Stimulated activated CD8-positive, alpha-beta memory T cell treated with anti-CD3 and anti-CD28 coated beads, Interleukin-12 subunit alpha, Interleukin-12 subunit beta, amount 100 ng/mL, for 4 hours (primary cell): ENCODE measurements at places on chromosomes 2 and 18.
A peak's percentile ranks its signal among the peaks of the same experiment; 100 is the strongest.

DNA sequence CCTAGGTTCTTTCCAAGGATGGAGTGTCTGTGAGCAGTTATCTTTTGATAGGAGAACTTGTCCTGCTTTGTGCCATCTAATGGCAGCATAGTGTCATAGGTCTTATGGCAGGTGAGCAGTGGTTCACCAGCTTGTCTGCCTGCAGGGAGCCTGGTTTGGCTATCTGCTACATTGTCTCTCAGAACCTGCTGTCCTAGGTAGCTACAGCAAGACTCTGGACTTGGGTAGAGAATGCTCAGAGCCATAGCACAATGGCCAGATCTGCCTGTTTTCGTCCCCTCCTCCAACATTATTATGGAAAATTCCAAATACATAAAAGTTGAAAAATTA lies 28.3 kb downstream of the AGFG1 start:
- no peak for DNase-seq

- DNase-seq: peak; percentile 60
These were observed 96.0 kb upstream of the TTC39C start for GRCh38 chr18:23918395-23919032.

- no peak for DNase-seq
These were observed 12.5 kb downstream of the HDLBP start for GRCh38 chr2:241302759-241303651.

DNA sequence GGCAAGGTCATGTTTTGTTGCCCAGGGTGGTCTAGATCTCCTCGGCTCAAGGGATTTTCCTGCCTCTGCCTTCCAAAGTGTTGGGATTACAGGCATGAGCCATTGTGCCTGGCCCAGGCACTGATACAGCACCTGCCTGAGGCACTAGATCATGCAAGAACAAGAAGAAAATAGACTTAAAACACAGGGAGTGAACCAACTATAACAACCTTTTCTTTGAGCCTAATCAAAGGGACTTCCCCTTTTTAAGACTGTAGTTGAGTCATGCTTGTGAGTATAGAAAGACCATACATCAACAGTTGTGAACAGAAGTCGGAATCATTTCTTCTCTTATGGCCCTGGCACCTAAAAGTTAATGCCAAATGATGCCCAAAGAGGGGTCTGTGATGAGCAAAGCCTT lies 47.9 kb upstream of the MAPRE2 start:
- no peak for DNase-seq

GRCh38 chr2:177972782-177973181 lies 99.8 kb downstream of the PDE11A start:
- no peak for DNase-seq

- DNase-seq: no peak
These were observed 83.9 kb downstream of the CERS6 start for GRCh38 chr2:168539945-168540344.

DNA sequence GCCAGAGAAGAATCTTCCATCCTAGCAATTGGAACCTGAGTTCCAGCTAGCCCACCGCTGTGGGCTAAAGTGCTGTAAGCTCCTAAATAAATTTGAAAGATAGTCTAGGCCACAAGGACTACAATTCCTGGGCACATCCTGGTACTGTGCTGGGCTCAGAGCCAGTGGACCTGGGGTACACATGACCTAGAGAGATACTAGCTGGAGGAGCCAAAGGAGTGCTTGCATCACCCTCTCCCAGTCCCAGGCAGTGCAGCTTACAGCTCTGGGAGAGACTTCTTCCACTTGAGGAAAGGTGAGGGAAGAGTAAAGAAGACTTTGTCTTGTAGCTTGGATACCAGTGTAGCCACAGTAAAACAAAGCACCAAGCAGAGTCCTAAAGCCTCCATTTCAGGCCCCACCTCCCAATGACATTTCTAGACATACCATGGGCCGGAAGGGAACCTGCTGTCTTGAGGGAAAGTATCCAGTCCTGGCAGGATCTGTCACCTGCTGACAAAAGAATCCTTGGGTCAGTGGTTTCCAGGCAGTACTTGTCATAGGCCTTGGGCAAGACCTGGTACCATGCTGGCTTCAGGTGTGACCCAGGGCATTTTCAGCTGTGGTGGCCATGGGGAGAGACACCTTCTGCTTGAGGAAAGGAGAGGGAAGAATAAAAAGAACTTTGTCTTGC lies 89.5 kb downstream of the TMEM185B start:
- DNase-seq: no peak

GRCh38 chr18:10525371-10525691 lies 496 bp upstream of the NAPG start:
- no peak for DNase-seq

DNA sequence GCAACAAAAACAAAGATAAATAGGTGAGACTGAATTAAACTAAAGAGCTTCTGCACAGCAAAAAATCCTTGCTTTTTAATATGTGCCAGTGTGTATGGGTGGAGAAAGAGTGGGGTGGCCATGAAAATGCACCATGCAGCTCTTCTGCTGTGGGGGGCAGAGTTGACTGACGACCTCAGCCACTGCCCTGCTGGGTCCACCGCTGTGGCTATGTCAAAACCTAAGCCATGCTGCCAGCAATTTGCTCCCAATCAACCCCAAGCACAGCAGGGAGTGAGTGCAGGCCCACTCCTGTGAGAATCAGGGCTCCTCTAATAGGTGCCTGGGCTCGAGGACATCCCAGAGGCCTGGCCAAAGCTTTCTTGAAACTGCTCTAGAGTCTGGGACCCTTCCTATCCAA lies 235.6 kb upstream of the RBBP8 start:
- no peak for DNase-seq

DNA sequence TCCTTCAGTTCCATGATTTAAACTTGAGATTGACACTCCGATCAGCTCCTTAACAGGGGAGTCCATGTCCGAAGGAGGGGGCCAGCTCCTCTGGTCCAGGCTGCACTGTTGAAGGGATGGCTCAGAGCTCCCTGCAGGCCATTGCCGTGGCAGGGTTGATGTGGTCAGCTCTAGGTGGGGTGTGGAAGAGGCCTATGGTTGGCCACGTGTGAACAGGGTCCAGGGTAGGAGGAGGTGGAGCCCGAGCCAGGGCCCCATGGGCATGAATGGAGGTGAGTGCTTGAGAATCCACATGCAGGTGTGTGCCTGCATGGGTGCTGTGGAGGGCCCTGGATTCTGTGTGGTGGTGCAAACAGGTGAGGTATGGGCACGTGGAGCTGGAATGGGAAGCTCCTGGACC lies 1.1 kb downstream of the SPEG start:
- no peak for DNase-seq

- DNase-seq: no peak
These were observed 715.9 kb downstream of the NUP35 start for GRCh38 chr2:183840061-183840584.

DNA sequence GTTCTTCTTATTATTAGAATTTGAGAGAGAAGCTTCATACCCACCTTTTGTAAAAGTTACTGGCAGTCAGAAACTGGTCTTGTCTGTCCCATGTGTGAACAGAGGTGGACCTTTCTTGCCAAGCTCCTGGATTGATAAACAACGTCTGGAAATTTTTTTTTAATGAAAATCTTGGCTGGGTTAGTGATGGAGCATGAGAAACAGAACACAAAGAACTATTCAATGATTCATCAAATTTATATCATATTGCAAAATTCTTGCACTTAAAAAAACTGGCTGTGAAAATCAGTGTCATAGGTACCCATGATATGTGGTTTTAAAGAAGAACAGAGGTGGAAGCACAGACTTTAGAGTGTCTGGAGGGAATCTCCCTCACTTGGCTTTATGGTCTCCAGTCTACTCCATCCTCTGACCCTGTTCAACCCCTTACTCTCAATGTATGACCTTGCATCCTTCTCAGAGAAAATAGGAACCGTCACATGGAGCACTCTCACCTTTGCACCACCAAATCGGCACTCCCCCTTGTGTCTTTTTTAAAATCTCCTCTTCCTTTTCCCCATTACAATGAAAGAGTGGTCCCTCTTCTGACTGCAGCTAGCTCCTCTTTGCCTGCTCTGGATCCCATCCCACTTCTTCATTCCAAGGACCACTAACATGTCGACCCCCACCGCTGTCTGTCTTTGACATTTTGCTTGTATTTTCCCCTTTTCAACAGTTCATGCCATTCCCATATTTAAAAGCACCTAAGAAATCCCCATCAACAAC lies 58.2 kb downstream of the COPS8 start:
- DNase-seq: no peak

DNA sequence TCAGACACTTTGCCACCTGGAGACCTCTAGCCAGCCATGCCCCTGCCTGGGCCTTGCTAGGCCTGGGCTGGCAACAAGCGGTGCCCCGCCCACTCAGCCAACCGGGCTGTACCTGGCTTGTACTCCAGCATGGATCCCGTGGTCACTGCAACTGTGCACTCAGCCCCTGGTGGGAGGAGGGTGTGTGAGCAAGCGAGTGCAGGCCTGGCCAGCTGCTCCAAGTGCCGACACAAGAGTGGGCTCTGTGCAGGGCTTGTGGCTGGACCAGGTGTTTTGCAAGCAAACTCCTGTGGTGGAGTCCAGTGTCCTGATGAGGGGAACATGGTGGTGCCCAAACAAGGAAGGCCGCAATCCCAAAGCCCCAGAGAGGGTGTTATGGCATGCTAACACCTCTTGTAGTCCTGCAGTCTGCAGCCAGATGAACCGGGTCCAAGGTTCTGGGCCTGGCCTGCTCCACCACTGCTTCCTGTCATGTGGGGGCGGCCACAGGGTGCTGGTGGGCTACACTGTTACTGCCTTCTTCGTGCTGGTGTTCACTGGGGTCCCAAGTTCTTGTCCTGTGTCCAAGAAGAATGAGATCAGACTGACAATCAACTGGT lies 60.1 kb upstream of the CD28 start:
- DNase-seq: no peak

GRCh38 chr2:8006181-8006580 lies 675.7 kb upstream of the ID2 start:
- no peak for DNase-seq

GRCh38 chr18:21038201-21038600 lies 73.4 kb downstream of the ROCK1 start:
- no peak for DNase-seq

- no peak for DNase-seq
These were observed 46.4 kb upstream of the NPAS2 start for GRCh38 chr2:100773538-100773937.

- no peak for DNase-seq
These were observed 3.4 kb upstream of the GFPT1 start for GRCh38 chr2:69390471-69390870.

- DNase-seq: no peak
These were observed 46.5 kb downstream of the ATIC start for GRCh38 chr2:215358312-215358845.

DNA sequence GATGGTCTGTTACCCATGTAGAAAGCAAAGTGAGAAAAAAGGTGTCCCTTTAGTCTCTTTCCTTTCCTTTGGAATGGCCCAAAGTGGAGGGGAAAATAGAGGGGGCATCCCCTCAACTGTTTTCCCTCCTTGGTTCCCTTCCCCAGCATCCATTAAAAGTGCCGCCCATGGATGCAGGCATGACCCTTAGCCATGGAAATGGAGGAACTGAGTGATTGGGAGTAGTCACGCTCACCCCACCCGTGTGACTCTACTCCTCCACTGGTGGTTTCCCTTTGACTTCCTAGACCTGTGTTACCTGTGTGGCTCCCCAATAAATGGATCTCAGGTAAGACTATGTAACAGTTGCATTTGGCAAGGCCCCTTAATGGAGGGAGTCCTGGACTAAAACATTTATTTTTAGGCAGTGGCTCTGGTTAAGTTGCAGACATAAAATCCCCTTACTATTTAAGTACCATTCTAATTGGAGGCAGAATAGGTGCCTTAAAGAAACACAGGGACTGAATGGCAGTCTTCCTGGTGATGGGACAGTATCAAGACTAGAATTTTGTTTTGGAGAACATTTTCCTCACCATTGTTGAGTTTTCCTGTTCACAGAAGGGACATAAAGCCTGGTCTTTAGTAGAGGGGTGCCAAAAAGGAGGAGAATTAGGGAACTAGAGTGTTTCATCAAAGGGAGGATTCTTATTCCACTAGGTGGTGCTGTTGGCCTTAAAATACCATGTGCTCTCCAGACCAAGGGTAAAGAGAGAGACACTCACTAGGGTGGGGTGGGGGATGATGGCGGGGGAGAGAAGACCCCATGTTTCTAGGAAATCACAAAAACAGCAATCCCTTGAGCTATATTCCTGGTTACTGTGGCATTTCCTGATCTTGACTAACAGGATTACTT lies 25.7 kb upstream of the PLA2R1 start:
- no peak for DNase-seq

GRCh38 chr2:64225491-64225890 lies 81.3 kb upstream of the PELI1 start:
- DNase-seq: no peak

DNA sequence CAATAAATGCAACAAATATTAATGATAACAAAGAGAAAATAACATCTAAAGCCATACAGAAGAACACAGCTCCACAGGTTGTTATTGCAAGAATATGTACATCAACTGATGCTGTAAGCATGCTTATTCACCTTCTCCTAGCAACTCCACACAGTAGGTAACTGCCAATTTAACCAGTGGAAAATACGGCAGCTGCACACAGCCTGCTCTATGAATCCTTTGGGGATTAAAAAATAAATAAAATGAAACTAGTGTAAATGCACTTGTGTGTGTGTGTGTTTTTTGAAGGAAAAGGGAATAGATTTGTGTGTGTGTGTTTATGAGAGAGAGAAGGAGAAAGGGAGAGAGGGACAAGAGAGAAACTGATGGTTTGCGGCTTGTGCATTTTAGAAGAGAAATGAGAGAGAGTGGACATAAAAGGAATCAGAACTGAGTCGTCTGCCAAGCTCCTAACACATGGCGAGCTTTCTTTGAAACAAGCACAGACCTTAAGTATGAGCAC lies 96.2 kb upstream of the PDE1A start:
- DNase-seq: no peak

- no peak for DNase-seq
These were observed 230.8 kb downstream of the CELF4 start for GRCh38 chr18:37334631-37335408.

DNA sequence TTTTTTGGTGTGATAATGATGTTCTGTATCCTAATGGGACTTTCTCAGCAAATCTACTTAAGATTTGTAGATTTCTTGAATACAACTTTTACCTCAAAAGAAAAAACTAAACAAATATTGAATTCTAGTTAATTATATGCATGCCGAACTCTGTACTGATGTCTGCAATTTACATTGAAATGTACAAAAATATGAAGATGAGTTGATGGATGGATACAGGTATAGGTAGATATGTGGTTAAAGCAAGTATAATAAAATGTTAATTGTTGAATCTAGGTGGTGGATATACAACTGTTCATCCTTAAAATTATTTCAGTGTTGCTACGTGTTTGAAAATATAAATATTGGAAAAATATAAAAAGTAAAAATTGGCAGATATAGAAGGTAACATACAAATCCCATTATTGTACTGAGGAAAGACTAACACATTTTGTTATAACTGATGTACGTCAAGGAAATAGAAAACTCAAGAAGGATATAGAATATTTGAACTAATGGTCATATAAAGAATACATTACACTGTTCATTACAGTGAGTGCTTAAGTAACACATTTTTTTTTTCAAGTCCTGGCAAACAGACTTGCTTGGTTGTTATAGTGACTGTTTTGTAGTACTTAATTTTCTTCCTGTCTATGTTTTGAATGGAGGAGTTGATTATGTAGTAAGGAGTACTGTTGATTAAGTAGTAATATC lies 33.8 kb downstream of the DDX1 start:
- no peak for DNase-seq
